Activated CD4-positive, alpha-beta T cell treated with anti-CD3 and anti-CD28 coated beads for 36 hours (primary cell): ENCODE measurements at places on chromosomes 11 and 22. TPM values are rescaled to one million over a fixed set of nuclear protein-coding genes. Genes with fewer than 3 reads are reported as not detected.

DNA sequence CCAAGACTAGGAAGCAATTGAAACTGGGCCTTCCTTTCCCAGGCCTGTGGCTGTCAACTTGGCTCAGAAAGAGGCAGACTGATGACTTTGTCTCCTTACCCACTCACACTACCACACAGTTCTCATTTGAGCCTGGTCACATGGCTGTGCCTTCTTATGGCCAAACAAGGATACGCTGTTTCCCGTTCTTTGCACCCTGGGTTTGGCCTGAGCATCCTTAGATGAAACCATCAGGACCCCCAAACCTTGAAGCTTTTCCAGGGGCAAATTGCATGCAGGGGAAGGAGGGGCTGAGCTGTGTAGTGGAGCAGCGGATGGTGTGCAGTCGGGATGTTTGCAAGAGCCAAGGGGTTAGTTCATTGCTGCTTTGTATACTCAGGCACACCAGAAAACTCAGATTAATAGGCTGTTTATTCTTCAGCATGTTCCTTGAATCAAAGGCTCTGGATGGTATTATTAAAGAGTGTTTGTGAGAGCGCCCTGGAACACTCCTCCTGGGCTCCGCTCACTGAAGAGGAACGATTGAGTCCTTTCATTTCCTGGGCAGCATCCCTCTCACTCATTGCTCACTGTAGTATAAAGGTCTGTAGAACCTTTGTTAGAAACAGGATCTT, 69.8 kb downstream of the ARFGAP2 start:
- no peak overlapping the region for H3K27ac ChIP-seq
- H3K36me3 ChIP-seq, result no peaks in the 10 kb centered on the region
- H3K4me3 ChIP-seq, result no peak overlapping the region
- no peaks in the 10 kb centered on the region for H3K27me3 ChIP-seq

GRCh38 chr11:41334007-41334933, 125.2 kb downstream of the LRRC4C start:
- H3K27me3 ChIP-seq, result no peaks in the 10 kb centered on the region
- no peaks in the 10 kb centered on the region for H3K36me3 ChIP-seq
- H3K4me1 ChIP-seq, result no peaks in the 10 kb centered on the region
- H3K4me3 ChIP-seq, result no peak overlapping the region
- DNase-seq, result no peak

The PRG3 gene
- total RNA-seq, result not detected

GRCh38 chr22:36359470-36359996, 28.2 kb downstream of the MYH9 start:
- peak overlapping the region; percentile 45 for H3K4me3 ChIP-seq
- peak overlapping the region; percentile 96 for H3K27ac ChIP-seq
- H3K4me1 ChIP-seq, result peaks cover 98% of the 10 kb centered on the region
- DNase-seq, result no peak

DNA sequence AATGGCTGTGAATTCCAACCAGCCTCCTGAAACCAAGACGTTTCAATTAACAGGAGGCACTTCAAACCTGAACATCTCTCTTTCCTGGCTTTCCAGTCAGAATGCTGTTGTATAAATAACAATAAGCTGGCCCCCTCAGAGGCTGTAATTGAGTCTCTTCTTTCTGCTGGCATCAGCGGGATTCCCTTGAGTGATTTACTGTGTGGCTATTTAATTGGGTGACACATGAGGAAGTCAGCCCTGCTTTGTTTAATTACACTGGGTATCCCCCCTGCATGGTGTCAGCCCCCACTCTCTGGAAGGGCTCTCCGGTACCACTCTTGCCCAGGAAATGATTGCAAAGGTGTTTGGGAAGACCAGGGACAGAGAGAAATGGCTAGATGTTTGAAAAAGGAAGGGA, 101.6 kb downstream of the NTM start:
- no peak overlapping the region for H3K4me3 ChIP-seq
- no peaks in the 10 kb centered on the region for H3K4me1 ChIP-seq
- no peak overlapping the region for H3K27ac ChIP-seq
- no peak for DNase-seq
- peaks cover 6% of the 10 kb centered on the region for H3K27me3 ChIP-seq

- H3K36me3 ChIP-seq, result no peaks in the 10 kb centered on the region
- no peak for DNase-seq
- no peak overlapping the region for H3K27ac ChIP-seq
Measured at GRCh38 chr11:5303626-5304025, 1.9 kb upstream of the OR51B4 start.

The VSIG10L2 gene
- not detected for total RNA-seq

- H3K4me3 ChIP-seq, result no peak overlapping the region
- H3K4me1 ChIP-seq, result no peaks in the 10 kb centered on the region
- H3K27me3 ChIP-seq, result peaks cover 15% of the 10 kb centered on the region
- no peak for DNase-seq
- no peaks in the 10 kb centered on the region for H3K36me3 ChIP-seq
Measured at GRCh38 chr11:126751242-126751641, 249.3 kb downstream of the KIRREL3 start.

The VWCE gene
- 6.8 TPM for total RNA-seq

The TMEM80 gene
- 11.9 TPM for total RNA-seq

DNA sequence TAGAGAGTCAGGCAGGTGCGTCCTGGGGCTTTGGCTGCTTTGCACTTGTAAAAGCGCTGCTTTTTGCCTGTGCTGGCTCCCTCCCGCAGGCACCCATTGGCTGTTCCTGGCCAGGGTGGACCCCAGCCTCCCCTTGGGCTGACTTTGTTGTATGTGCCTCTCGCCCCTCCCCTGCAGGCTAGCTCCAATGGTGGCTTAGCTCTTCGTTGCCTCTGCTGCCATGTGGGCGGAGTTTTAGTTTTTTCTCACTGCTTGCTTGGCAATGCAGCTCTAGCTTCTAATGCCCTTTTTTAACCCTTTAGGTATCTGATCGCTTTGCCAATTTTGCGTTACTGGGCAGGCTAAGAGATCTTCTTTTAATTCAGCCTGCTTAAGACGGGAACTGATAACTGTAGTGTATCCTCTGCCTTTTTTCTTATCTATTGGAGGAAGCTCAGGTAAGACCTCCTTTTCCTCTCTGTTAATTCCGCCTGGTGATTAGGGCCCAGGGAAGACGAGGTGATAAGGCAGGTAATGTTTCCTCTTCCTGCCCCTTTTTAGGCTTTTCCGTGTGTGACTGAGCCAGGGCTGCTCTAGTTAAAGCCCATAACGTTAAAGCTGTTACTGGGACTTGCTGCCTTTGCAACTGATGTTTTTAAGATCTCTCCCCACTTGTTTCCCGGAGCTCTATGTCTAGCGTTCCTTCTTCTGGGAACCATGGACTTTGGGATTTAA, 11.7 kb upstream of the GLYATL1 start:
- H3K27ac ChIP-seq, result peak overlapping the region; percentile 43
- peak overlapping the region; percentile 18 for H3K4me3 ChIP-seq
- peaks cover 8% of the 10 kb centered on the region for H3K27me3 ChIP-seq
- peak; percentile 61 for DNase-seq
- peaks cover 25% of the 10 kb centered on the region for H3K4me1 ChIP-seq

- peak within 1 kb of the TSS; percentile 89 for H3K4me3 ChIP-seq
- H3K36me3 ChIP-seq, result peaks cover 21% of the 10 kb centered on the region
- H3K4me1 ChIP-seq, result peaks cover 84% of the 10 kb centered on the region
- H3K27me3 ChIP-seq, result no peaks in the 10 kb centered on the region
- peak; percentile 78 for DNase-seq
Measured at GRCh38 chr11:121452609-121453150, at the start of gene SORL1-AS1. Gene SORL1-AS1, minus strand, starts transcription at chr11:121452967.

DNA sequence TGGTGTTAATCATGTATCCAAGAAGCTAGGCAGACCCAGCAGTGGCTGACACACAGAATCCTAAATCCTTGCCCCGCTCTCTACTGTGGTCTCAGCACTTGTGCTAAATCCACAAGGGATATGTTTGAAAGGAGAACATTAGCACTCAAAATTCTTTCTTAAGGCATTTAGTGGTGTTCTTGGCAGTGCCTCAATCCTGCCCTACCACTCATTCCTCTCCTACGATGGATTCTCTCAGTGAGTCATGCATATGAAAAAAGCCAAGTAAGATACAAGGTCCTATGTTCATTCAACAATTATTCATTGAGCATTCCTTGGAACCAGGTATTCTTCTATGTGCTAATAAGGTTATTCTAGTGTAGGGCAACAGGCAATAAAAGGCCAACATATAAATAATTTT, 31.2 kb downstream of the RRP8 start:
- peaks cover 16% of the 10 kb centered on the region for H3K36me3 ChIP-seq
- no peak for DNase-seq
- no peak overlapping the region for H3K4me3 ChIP-seq
- H3K27ac ChIP-seq, result no peak overlapping the region
